ENCODE measurements at places on chromosomes 2 and 18. TPM values are rescaled to one million over a fixed set of nuclear protein-coding genes. Genes with fewer than 3 reads are reported as not detected.

DNA sequence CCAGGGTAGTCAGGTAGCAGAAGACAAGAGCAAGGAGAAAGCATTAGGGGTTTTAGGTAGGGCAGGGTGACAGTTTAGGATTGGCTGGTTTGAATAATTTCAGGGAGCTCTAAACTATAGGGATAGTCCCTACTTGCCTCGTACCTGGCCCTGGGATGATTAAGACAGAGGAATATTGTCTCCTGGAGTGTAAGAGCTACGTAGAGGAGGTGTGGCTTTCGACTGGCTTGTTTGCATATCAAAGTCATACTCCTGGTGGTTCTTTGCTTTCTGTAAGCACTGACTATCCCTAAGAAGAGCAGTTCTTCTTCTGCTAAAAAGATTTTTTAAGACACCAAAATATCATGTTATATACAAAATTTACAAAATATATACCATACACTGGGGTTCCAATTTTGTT, 1867.4 kb downstream of the SUCLG1 start:
- H3K4me1 ChIP-seq, result no peaks in the 10 kb centered on the region
- no peak overlapping the region for H3K4me3 ChIP-seq
- no peak for DNase-seq
- no peak overlapping the region for H3K27ac ChIP-seq
- no peaks in the 10 kb centered on the region for H3K36me3 ChIP-seq

Gene HDLBP
- total RNA-seq, result 282 TPM

DNA sequence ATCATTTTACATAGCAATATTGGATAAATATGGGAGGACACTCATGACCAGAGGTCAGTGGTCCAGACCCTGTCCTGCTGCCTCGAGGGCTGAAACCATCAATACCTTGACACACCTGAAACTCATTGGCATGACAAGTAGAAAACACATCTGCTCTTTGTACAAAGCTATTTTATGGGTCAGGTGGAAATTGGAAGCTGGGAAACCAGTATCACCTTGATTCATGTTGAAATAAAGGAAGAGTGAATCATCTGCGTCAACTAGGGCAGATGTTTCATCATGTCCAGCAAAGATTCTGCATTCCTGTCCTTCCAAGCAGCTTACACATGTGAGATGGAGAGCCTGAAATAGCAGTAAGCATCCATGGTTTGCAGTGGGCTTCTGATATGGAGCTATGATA, 80.0 kb upstream of the ERBB4 start:
- no peaks in the 10 kb centered on the region for H3K4me1 ChIP-seq
- no peak for DNase-seq
- no peaks in the 10 kb centered on the region for H3K36me3 ChIP-seq
- no peak overlapping the region for H3K27ac ChIP-seq
- no peaks in the 10 kb centered on the region for H3K27me3 ChIP-seq
- H3K4me3 ChIP-seq, result no peak overlapping the region

- H3K27me3 ChIP-seq, result no peaks in the 10 kb centered on the region
- H3K36me3 ChIP-seq, result peaks cover 25% of the 10 kb centered on the region
- peaks cover 30% of the 10 kb centered on the region for H3K4me1 ChIP-seq
Measured at GRCh38 chr2:234357666-234358065, 139.2 kb downstream of the ARL4C start.

DNA sequence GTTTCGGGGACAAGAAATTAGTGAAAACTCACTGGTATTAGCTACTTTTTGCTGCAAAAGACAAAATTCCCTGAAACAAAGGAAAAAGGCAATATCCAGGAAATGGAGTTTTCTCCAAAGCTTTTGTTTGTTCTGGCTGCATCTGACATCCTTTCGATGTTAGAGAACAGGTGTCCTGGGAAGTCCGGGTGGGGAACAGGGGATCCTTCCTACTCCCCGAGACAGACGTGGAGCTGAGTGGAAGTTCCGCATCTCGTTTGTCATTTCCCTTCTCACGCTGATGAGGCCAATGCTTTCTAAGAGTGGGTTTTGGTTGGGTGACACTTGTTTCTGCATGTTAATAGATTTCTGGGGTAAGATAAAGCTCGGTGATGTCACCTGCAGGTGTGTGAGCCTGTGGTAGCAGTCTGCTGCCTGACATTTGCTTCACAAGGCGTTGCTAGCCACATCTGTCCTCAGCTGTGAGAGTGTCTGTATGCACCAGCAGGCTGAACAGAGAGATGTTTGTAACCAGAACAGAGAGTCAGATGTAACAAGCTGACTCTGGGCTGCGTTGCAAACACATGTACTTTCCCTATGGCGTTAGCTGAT, 125.9 kb downstream of the ACOXL start:
- H3K27me3 ChIP-seq, result peaks cover 3% of the 10 kb centered on the region
- peak; percentile 72 for DNase-seq
- no peaks in the 10 kb centered on the region for H3K36me3 ChIP-seq

- no peak overlapping the region for H3K27ac ChIP-seq
- no peak overlapping the region for H3K4me3 ChIP-seq
- DNase-seq, result no peak
- H3K4me1 ChIP-seq, result peaks cover 8% of the 10 kb centered on the region
Measured at GRCh38 chr2:119699016-119699606, 20.1 kb downstream of the TMEM177 start.

Gene CTAGE1
- not detected for total RNA-seq

- no peaks in the 10 kb centered on the region for H3K27me3 ChIP-seq
- no peak for DNase-seq
- peaks cover 66% of the 10 kb centered on the region for H3K36me3 ChIP-seq
- no peak overlapping the region for H3K27ac ChIP-seq
Measured at GRCh38 chr2:239168575-239168974, 232.2 kb downstream of the HDAC4 start.

DNA sequence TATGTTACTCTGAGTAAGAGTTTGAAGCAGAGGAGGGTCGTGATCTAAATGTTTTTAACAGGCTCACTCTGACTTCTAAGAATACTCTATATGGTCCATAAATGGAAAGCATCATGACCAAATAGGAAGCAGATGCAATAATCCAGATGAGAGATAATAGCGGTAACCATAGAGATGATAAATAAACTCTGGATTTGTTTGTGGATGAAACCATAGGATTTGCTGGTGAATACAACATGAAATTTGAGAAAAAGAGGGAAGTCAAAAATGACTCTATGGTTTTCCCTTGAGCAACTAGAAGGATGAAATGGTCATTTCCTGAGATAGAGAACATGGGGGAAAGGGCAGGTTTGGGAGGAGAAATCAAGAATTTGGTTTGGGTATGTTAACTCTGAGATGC, 3.9 kb downstream of the HEATR5B start:
- peak overlapping the region; percentile 44 for H3K4me3 ChIP-seq
- no peaks in the 10 kb centered on the region for H3K27me3 ChIP-seq
- H3K4me1 ChIP-seq, result peaks cover 35% of the 10 kb centered on the region
- peak overlapping the region; percentile 67 for H3K27ac ChIP-seq

DNA sequence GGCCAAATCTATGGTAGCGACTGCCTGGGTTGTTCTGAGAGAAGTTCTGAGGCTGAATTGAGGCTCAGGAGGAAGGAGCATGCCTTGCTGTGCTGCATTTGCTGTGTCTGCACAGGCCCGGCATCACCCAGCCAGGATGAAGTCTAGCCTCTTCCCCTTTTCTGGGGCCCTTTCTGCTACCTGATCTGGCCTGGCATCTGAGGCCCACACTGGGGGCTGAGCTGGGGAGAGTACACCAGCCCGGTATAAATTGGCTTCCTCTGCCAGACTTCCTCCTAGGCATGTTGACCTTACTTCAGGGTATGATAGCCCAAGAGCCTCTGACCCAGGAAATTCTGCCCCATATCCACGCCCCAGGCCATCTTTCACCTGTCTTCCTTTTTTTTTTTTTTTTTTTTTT, 30.0 kb downstream of the MRPL35 start:
- peaks cover 9% of the 10 kb centered on the region for H3K4me1 ChIP-seq
- no peak overlapping the region for H3K27ac ChIP-seq
- H3K36me3 ChIP-seq, result no peaks in the 10 kb centered on the region
- DNase-seq, result no peak

Gene SERPINB11
- total RNA-seq, result not detected

DNA sequence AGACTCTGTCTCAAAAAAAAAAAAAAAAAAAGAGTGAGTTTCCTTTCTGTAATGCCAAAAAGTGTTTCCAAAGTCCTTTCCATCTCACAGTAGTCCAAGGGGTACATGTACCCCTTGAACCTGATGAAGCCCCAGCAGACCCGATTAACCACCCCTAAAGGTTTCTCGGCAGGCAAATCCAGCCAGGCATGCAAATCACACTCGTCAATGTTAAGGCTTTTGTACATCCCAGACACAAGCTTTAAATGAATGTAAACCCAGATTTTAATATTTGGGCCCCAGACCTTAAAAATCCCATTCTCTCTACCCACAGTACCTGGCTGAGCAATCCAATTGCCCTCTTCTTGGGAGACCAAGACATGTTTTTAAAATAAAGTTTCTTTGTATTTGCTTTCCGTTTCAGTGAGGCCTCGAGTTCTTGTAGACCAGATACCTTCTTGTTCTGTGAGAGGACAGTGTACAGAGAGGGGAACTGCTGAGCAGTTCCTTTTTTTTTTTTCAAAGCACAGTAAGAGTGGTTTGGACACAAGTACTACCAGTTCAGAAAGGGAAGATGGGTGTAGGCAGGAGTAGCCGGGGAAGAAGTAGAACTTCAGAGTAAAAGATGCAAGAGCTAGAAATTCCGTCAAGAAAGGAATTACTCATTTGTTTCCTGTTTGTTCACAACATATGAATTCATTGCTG, at the start of gene NLRC4:
Gene NLRC4 (minus strand): TSS at position 465 of the 684 bp plus-strand sequence. CDS start 8,111 bp downstream, outside the sequence.
- H3K36me3 ChIP-seq, result no peaks in the 10 kb centered on the region
- H3K27ac ChIP-seq, result peak within 1 kb of the TSS; percentile 80
- H3K4me1 ChIP-seq, result peaks cover 4% of the 10 kb centered on the region
- H3K27me3 ChIP-seq, result peaks cover 4% of the 10 kb centered on the region
- DNase-seq, result no peak
- H3K4me3 ChIP-seq, result no peak within 1 kb of the TSS

- no peaks in the 10 kb centered on the region for H3K36me3 ChIP-seq
- H3K27me3 ChIP-seq, result no peaks in the 10 kb centered on the region
- H3K27ac ChIP-seq, result no peak overlapping the region
- DNase-seq, result no peak
Measured at GRCh38 chr2:20186078-20186854, 38.7 kb downstream of the SDC1 start.

Gene SLC9A4
- 0.09 TPM for total RNA-seq

DNA sequence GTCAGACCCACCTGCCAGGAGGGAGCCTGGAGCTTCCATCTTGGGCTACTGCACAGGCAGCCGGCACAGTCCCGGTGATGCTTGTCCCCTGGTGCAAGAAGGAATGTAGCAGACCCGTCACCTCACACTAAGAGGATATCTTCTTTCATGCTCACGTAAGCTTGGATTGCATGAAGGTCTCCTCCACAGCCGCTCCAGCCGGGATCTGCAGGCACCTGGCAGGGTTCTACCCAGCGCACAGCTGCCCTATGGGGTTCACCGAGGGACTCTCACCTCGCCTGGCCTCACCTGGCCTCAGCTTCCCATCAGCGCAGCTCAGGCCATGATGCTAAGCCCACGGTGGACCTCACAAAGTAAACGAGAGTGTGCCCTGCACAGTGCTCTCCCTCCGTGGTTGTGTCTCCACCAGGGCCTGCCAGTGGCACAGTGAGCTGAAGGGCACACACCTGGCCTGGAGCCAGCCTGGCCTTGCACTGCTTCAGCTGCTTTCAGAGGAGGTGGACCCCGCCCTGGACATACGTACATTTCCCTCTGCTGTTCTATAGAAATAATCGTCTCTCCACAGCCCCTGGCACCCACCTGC, 239.1 kb downstream of the SEPTIN10 start:
- DNase-seq, result no peak
- H3K27ac ChIP-seq, result no peak overlapping the region
- H3K4me3 ChIP-seq, result no peak overlapping the region
- H3K36me3 ChIP-seq, result no peaks in the 10 kb centered on the region

Gene KATNAL2
- total RNA-seq, result 0.23 TPM

DNA sequence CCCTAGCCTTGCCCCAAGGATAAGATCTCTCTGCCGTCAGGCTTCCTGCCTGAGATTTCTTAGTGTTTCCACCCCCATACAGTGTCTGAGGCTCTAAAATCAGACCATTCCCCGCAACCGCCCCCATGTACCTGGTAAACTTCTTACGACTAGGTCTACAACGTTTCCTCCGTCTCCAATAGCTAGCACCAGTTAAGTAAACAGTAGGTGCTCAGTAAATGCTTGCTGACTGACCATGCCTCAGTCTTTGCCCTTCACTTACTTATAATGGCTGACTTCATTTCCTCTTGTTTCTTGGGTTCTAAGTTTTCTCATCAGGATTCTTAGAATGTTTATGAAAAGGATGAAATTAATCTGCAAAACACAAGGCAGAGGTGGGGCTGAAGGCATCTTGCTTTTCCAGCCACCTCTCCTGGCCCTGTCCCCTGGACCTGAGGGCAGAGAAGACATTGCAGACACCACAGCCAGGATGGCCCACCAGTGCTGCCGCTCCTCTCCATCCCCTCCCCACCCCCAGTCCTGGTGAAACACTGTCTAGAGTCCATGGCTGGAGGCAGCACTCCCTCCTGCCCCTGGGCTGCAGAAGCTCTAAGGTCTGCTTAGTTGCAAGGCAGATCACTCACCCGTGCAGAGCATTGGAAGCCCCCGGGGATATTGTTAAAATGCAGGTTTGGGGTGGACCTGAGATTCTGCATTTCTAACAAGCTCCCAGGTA, 16.9 kb downstream of the TMEM37 start:
- H3K27ac ChIP-seq, result no peak overlapping the region
- H3K27me3 ChIP-seq, result peaks cover 2% of the 10 kb centered on the region
- no peaks in the 10 kb centered on the region for H3K36me3 ChIP-seq
- peaks cover 5% of the 10 kb centered on the region for H3K4me1 ChIP-seq

DNA sequence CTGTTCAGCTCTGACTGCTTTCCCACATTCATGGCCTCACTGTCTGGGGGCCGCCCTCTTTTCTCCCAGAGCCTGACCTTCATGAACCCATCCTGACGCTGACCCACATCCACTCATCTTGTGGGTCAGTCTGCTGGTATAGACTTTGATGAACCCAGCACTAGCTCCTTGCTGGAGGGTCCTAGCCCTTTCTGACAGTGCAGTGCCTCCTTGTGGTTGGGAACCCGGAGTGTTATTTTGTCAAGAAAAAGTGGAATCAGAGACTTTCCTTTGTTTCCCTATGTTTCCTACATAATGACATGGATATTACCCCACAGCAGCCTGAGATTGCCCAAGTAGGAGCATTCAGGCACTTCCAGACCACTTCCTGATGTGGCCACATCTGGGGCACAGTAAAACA, 19.3 kb upstream of the OSR1 start:
- no peak overlapping the region for H3K4me3 ChIP-seq
- H3K27ac ChIP-seq, result no peak overlapping the region
- DNase-seq, result no peak
- H3K4me1 ChIP-seq, result no peaks in the 10 kb centered on the region

DNA sequence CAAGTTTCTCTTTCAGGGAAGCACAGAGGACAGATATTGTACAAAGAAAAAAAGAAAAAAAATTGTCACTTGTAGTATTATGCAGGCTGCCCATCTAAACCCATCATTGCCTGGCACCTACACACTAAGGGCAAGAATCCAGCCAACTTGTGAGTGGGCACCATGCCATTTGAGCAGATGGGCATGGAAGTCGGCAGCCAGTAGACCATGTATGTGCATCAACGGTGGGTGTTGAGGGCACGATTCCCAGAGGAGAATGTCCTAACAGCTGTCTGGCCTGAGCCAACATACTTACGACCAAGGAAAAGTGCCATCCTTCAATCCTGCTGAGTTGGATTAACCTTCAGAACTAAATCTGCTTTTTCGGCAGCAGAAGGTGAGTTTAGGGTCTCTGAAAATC, 63.9 kb downstream of the ARHGAP15 start:
- no peak overlapping the region for H3K4me3 ChIP-seq
- DNase-seq, result no peak
- H3K36me3 ChIP-seq, result peaks cover 37% of the 10 kb centered on the region

GRCh38 chr2:60540074-60540473, 13.4 kb downstream of the BCL11A start:
- no peaks in the 10 kb centered on the region for H3K36me3 ChIP-seq
- no peaks in the 10 kb centered on the region for H3K4me1 ChIP-seq
- no peak for DNase-seq
- no peak overlapping the region for H3K4me3 ChIP-seq
